ENCODE measurements at places on chromosomes 2 and 18.

DNA sequence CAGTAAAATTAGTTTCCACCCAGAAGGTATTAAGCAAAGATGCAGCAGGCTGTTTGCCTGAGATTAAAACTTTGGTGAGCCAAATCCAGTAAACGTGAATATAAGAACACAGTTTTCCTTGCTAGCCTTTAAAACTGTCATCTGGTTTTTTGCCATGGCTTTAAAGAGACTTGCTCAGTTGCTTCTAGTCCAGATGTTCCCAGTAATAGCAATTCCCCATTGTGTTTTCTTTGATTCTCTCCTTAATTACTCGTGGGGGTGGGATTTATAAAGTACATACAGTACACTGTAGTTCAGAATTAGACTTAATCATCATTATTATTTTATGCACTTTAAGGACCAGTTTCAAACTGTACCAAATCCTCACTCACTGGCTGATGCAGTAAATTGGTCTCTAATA is 303.5 kb upstream of the ZNF804A start:
- no peak for DNase-seq

- DNase-seq: no peak
Observed at GRCh38 chr2:27461118-27461517, 18.9 kb downstream of the KRTCAP3 start.

DNA sequence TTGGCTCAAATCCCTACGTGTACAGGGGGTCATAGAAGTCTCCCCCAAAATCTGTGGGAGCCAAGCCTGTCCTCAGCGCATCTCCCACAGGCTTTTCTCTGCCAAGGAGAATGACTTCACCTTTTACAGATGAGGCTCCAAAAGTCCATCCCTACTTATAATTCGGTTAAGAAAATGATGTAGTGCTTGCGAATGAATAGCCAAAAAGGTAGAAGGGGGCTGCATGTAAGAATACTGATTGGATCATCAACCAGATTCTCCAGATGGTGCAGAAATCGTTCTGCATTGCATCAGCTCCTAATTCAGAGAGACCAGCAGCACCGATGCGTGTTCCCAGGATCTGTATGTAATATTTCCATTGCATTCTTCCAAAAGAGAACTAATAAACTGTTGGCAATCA is 91.9 kb downstream of the EPHA4 start:
- DNase-seq: no peak

DNA sequence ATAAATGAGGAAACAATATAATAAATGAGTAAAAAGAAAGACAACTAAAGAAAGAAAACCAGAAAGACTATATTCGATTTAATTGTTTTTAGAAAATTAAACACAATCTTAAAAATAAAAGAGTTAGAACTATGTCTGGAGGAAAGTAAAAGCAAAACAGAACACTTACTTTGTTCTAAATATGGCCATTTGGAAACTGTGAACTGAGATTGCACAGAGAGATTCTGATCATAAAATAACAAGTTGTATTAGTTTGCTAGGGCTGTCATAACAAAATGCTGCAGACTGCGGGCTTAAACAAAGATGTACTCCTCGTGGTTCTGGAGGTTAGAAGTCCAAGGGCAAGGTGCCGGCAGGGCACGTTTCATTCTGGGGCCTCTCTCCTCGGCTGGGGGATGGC is 128.1 kb upstream of the AQP4 start:
- DNase-seq: no peak

DNA sequence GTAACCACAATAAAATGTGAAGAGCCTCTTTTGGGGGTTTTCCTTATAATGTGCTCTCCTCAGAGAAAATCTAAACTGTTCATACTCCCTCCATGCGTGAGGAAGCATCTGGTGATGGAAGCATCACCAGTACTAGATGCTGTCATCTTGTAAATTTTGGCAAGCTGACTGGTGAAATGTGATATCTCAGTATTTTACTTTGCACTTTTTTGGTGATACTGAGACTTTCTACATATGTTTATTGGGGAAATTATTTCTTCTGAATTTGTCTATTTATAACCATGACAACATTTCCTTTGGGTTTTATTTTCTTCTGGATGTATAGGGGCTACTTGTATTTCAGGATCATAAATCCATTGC is 95.9 kb upstream of the DLGAP1 start:
- DNase-seq: no peak

GRCh38 chr2:102708847-102709559 is 52.8 kb upstream of the TMEM182 start:
- no peak for DNase-seq

DNA sequence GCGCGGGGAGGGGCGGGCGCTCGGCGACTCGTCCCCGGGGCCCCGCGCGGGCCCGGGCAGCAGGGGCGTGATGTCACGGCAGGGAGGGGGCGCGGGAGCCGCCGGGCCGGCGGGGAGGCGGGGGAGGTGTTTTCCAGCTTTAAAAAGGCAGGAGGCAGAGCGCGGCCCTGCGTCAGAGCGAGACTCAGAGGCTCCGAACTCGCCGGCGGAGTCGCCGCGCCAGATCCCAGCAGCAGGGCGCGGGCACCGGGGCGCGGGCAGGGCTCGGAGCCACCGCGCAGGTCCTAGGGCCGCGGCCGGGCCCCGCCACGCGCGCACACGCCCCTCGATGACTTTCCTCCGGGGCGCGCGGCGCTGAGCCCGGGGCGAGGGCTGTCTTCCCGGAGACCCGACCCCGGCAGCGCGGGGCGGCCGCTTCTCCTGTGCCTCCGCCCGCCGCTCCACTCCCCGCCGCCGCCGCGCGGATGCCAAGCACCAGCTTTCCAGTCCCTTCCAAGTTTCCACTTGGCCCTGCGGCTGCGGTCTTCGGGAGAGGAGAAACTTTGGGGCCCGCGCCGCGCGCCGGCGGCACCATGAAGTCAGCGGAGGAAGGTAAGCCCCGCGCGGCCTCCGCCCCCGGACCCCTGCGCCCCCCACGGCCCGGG is at the start of gene NFATC1:
Gene NFATC1 (plus strand): TSS at position 170 of the 644 bp plus-strand sequence. CDS start 295 bp downstream, at position 465.
- peak; percentile 71 for DNase-seq

GRCh38 chr2:216475767-216476166 is 22.9 kb upstream of the RPL37A start:
- DNase-seq: no peak

Data from T-helper 1 cell (primary cell).